ENCODE measurements at places on chromosomes 2 and 18.

DNA sequence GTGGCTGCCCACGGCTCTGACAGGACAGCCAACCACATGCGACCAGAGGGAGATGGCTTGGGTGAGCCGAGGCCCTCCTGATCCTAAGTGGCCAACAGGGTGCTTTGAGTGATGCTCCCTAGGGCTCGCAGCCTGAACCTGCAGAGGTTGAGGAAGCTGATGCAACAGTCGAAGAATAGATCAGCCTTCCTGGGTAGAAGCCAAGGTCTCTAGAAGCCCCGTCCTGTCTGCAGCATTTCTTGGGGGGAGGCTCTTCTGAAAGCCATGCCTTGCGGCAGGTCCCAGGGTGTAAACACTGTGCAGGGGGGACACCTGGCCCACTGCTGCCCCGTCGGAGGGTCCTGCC is 136.4 kb downstream of the HDAC4 start:
- no peak for DNase-seq

DNA sequence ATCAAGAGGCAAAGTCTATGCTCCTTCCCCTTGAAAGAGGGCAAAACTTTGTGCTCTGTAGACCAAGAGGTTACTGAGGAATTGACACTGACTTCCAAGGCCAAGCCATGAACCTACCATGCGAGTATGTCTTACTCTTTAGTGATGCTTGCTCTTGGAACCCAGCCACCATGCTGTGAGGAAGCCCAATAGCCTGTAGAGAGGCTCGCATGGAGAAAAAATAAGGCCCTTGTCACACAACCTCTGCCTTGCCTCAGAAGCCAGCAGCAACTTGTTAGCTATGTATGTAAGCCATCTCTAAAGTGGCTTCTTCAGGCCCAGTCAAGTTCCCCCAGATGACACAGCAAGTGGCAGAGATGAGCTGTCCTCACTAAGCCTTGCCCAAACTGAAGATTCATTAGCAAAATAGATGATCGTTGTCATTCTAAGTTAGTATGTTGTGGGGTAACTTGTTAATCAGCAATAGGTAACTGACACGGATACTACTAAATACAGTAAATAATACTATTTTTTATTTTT is 66.1 kb upstream of the RGPD5 start:
- DNase-seq, result no peak

- DNase-seq, result no peak
Measured at GRCh38 chr2:32330136-32330535, 26.7 kb upstream of the BIRC6 start.

- no peak for DNase-seq
Measured at GRCh38 chr18:42588786-42589185, 526.7 kb downstream of the RIT2 start.

GRCh38 chr18:48798334-48799245 is 152.2 kb downstream of the SMAD7 start:
- no peak for DNase-seq

- no peak for DNase-seq
Measured at GRCh38 chr2:65264821-65265670, 37.4 kb downstream of the ACTR2 start.

- no peak for DNase-seq
Measured at GRCh38 chr2:35963824-35964223, 391.8 kb upstream of the CRIM1 start.

All from stimulated activated CD4-positive, alpha-beta T cell treated with anti-CD3 and anti-CD28 coated beads, Interleukin-1b, Interleukin-23, amount 100 ng/mL, for 24 hours (primary cell).